ENCODE measurements at places on chromosomes 3 and 15.

GRCh38 chr3:86830566-86830965 lies 160.4 kb downstream of the VGLL3 start:
- no peak for DNase-seq

DNA sequence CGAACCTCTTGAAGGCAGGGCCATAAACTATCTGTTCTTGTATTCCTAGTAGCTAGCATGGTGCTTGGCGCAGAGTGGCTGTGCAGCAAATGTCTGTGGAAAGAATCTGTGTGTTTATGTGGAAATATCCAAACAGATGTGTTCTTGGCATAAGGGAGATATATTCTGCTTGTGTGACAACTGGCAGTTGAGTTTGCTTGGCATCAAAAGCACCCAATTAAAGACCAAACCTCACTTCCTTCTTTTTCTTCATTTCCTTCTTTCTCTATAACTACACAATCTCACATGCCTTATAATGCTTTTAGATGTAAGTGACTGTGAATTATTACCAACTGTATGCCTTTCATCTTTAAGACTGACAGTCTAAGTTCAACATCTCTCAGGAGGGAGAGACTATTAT lies 296.5 kb downstream of the SLC9A9 start:
- DNase-seq: no peak

GRCh38 chr15:78715434-78715833 lies 74.4 kb upstream of the CHRNB4 start:
- DNase-seq: no peak

DNA sequence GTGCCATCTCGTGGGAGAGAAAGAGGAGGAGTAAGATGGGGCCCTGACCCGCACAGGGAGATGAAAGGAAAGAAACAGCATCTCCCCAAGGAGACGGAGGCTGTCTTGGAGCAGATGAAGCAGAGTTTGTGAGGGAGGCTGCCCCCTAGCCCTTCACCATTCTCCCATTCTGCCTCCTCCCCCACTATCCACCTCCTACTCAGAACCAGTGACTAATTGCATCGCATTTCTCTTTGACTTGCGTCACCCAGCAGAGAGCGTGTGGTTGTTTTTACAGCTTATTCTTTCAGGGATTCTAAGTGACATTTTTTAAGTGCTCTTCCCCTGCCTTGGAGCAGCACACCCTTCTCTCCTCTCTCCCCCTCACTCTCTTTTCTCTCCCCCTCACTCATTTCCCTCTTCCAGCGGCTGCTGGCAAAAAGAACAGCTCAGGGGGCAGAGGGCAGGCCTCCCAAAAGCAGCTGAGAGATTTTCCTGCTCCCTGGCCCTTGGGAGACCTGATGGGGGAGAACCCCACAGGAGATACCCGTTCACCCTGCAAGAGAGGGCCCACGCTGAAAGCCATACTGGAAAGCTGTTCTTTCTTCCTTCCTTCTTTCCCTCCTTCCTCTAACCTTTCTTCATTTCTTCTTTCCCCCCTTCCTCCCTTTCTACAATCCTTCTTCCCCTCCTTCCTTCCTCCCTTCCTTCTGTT lies 91.8 kb downstream of the MRPL46 start:
- no peak for DNase-seq

DNA sequence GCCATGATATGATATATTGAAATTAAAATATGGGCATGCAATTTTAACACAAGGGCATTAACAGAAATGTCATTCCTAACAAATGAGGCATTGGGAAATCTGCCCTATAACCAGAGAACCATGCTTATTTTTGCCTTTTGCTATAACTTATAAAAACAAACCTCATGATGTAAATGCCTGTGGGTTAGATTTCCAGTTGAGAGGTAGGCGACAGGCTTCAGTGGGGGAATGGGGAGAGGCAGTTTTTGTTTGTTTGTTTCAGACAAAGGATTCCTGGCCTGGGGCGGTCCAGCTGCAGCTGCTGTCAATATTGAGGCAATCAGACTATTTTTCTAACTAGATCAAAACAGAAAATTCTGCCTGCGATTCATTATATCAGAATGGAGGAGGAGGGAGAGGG lies 490.4 kb upstream of the CFAP20DC start:
- no peak for DNase-seq

DNA sequence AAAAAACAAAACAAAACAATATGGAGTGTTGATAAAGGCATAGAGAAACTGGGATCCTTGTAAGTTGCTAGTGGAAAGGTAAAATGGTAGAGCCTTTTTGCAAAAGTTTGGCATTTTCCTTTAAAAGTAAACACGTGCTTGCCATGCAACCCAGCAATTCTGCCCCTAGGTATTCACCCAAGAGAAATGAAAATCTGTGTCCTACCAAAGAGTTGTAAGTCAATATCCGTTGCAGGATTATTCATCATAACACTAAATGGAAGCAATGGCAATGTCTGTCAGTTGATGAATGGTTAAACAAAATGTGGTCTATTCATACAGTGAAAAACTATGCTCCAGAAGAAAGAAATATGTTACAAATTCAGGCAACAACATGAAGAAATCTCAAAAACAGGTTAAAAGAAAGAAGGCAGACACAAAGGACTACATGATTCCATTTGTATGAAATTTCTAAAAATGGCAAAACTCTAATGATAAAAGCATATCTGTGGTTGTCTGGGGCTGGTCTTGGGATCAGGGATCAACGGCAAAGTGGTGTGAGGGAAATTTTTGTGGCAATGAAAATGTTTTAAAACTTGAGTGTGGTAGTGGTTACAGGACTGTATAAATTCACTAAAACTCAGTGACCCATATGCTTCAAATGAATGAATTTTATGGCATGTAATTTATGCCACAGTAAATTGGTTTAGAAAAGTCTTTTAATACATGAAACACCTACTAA lies 229.6 kb downstream of the OPA1 start:
- no peak for DNase-seq

DNA sequence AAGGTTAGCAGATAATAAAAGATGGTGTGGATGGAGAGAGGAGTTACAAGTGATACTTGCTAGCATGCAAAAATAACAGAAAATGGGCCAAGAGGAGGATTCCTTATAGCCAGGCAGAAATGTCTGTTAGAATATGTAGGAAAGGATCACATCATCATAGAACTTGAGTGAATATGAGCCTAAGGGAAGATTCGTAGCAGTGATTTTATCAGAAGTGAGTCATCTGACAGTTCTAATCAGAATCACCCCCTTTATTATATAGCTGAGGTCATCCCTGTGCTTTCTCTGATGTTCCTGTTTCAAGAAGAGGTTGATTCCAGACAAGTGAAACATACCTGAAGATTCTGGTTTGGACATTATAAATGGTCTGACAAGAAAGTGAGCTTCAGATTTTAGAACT lies 22.9 kb downstream of the EXOG start:
- DNase-seq: no peak

DNA sequence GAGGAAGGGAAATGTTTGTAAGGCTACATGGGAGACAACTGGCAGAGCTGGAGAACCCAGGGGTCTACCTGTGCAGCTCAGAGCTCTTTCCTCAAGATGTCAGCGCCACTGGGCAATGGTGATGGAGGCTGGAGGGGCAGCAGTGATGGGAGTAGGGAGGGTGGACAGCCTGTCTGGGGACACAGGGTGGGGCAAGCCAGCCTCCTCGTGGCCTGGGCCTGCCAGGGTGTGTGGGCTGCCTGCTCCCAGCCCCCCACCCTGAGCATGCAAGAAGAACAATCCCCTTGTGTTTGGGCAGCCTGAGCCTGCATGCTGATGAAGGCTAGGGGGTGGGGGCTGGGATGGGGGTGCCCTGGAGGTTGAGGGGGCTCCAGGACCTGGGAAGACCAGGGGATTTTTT lies 1.2 kb downstream of the PCBP4 start:
- DNase-seq: no peak

DNA sequence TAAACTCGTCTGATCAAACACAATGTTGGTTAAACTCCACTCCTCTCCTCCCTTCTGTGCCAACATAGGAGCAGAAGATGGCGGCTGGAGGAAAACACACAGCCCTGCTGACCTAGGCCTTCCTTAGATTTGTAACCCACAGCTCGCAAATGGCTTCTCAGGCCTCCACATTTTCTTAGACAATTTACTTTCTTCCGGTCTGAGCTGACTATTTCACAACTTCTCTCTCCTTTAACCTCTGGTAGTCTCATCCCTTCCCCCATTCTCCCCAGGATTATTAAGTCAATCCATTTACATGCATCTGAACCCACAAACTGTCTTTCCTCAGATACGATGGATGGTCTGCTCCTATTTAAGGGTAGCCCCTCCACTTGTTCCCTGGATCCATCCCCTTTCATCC lies 25.7 kb upstream of the ULK4 start:
- no peak for DNase-seq

GRCh38 chr3:50502584-50503423 lies 630 bp downstream of the CACNA2D2 start:
- no peak for DNase-seq

DNA sequence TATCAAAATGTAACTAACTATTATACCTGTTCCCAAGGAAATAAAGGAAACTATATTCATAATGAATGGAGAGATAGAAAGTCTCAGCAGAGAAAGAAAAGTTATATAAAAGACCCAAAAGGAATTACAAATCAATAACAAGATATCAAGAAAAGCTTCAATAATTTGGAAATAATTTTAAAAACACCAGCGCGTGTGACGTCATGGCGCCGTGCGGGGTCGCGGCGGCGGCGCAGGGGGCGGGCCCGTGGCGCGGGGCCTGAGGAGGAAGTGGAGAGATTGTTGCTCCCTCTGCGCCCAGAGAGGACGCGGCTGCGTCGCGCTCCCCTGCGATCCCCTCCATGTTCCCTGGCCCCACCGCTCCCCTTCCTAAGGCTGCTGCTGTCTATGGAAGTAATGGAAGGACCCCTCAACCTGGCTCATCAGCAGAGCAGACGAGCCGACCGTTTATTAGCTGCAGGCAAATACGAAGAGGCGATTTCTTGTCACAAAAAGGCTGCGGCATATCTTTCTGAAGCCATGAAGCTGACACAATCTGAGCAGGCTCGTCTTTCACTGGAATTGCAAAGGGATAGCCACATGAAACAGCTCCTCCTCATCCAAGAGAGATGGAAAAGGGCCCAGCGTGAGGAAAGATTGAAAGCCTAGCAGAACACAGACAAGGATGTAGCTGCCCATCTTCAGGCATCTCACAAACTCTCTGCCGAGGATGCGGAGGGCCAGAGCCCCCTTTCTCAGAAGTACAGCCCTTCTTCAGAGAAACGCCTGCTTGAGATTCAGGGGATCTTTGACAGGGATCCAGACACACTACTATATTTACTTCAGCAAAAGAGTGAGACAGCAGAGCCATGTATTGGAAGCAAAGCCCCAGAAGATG lies 4.1 kb downstream of the XCR1 start:
- no peak for DNase-seq

Measured in stimulated activated CD8-positive, alpha-beta memory T cell treated with anti-CD3 and anti-CD28 coated beads, Interleukin-4, amount 100 ng/mL, for 1 hour (primary cell).